Activated naive CD4-positive, alpha-beta T cell (primary cell): ENCODE measurements at places on chromosomes 2 and 18.

GRCh38 chr18:71808616-71809015 is 735.5 kb downstream of the CBLN2 start:
- no peak for DNase-seq

DNA sequence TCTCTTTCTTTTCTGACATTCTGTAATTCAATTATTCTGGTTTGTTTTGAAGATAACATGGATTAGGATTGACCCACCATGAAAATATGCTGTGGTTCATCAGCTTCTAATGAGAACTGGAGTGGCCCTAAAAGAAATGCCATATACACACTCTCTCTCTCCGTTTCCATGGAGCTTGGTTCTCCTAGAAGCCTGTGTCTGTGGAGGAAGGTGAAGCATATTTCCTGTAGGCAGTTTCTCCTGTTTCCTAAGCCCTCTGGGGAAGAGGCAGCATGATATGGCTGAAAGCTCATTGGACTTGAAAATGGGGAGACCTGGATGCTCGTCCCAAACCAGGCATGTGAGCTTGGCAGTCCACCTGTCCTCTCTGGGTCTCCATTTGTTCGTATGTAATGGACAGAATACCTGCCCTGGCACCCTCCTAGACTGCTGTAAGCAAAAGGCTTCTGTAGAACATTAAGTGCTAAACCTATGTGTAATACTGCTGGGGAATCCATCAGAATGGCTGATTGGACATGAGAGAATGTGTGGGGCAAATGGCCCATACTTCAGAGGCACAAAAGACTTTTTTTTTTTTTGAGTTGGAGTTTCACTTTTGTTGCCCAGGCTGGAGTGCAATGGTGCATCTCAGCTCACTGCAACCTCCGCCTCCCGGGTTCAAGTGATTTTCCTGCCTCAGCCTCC is 75.3 kb upstream of the PPP1CB start:
- no peak for DNase-seq

GRCh38 chr2:216690853-216691741 is 4.3 kb downstream of the IGFBP5 start:
- DNase-seq, result no peak

DNA sequence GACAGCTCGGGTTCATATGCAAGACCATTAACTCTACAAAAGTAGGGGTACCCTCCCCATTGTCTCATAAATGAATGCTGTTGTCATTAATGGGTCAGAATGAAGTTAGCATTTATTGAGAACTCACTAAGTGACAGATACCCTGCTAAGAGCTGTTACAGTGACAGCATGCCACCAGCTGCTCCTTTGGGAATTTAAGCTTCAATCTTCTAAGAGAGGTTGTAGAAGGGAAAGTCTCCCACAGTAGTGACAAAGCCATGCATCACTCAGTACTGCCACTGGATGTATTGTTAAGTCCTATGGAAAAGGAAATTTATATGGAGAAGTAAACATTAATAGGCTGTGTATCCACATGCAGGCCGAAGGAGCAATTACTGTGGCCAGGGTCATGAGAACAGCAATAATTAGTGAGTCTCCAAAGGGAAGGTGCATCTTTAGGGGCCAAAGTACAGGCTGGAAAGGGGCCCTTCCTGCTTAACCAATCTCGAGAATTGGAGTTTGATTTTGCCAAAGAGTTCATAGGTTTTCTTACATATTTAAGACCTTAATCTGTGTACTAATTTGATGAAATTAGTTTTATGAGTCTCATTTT is 64.5 kb upstream of the FAM124B start:
- DNase-seq, result no peak

DNA sequence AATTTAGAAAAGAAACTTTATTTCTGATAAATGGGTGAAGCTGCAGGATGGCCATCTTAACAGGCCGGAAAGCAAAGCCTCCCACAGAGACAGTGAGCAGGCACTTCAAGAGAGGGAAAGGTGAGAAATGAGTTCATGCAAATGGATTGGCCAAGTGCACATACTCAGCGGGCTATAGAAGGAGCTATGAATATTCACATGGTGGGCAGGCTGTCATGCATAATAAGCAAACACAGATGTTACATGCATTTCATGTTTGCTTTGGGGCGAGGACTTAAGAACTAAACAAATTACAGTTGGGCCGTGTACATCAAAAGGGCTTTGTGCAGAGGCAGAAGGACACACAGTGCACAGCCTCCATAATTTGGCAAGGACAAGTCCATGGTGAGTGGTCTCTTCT is 69.8 kb upstream of the MAL start:
- no peak for DNase-seq

GRCh38 chr2:102975996-102976975 is 214.5 kb downstream of the TMEM182 start:
- DNase-seq, result no peak

DNA sequence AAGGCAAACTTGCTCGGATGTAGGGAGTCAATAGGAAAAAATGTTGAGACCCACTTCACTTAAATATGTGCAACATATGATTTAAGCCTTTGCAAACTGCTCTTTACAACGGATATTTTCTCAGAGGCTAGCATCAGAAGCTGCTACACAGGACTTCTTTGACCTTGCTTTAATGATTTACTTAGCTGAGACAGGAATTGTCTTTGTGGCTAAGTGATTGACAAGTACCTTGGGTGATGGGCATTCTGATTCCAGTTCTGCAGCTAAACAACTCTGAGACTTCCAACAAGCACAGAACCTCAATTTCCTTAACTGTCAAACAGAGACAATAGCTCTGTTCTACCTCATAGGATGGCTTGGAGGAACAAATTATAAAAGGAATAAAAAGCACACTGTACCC is 150.2 kb downstream of the NCKAP5 start:
- DNase-seq, result no peak

DNA sequence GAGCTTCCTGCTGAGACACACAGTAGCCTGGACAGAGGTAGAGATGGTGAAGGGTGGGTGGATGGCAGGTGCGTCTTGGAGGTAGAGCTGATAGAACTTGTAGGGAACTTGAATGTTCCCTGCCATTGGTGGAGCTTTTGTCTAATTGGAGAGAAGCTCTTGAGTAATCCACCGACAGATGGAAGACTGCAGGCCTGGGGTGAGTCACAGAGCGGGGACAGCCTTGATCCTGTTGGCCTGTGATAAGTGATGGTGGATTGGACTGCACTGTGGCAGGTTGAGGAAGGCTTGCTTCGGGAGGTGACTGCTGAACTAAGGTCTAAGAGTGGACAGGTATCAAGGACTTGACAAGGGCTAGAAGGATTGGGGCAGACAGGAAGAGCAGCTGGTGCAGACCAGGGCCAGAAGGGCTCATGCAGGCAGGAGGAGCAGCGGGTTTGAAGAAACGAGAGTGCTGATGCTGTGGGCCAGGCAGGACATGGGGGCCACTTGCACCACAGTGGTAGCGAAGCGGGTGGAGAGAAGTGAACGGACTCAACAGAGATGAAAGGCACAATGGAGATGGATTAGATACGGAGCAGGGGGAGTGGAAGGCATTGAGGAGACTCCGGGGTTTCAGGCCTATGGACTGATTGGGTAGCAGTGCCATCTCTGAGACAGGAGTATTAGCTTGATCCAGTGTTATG is 16.3 kb downstream of the CABLES1 start:
- no peak for DNase-seq

GRCh38 chr2:8087480-8087840 is 594.4 kb upstream of the ID2 start:
- no peak for DNase-seq

DNA sequence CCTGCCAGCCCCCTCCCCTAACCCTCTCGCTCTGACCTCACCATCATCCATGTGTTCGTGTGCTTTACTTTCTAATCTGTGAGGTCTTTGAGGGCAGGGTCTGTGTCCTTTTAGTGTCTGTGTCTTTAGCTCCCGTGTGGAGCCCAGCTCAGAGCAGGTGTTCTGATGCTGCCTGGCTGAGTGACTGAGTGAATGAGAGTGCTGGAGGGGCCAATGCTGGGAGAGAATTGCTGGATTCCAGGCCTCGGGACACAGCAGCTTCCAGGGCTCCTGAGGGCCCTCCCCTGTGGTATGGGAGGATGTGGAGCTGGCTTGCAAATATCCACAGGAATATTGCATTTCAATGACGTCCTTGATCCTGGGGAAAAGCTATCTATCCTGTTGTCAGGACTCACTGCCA is 160.6 kb downstream of the ANKRD30B start:
- DNase-seq, result no peak

DNA sequence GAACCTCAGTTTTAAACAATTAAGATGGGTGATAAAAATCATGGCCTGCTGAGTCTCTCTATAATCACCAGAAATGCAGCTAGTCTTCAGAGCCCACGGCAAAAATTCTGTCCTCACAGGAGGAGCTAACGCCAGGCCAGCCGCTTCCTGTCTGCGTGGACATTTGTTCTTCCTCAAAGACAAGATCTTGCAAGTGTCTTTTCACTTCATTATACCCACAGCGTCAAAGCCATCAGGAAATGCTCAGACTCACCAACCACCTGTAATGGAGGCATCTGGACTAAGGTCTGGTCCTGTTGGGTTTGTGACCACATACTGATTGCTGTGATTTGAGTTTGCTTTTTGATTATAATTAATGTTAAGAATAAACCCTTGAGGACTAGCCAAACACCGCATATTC is 473.8 kb upstream of the MC4R start:
- DNase-seq, result no peak

GRCh38 chr2:99775585-99775984 is 285.8 kb upstream of the REV1 start:
- DNase-seq, result no peak
